Activated naive CD8-positive, alpha-beta T cell treated with anti-CD3 and anti-CD28 coated beads for 36 hours (primary cell): ENCODE measurements at places on chromosomes 11 and 22.

DNA sequence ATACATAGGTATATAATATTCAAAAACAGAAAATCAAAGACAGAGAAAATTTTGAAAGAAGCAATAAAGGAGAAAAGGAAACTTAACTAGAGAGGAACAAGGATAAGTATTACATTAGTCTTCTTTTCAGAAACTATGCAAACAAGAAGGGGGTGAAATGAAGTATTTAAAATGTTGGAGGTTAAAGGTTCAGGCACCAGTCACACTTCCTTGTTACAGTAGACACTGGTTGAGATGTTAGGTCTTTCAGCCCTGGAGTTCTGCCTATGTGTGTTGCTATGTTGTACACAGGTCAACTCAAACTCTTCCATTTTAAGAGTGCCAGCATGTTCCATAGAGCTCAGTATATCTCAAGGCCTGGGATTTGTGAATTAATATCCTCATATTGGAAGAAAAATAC, 6.0 kb upstream of the MS4A4A start:
- DNase-seq: no peak

- no peak for DNase-seq
Measured at GRCh38 chr22:46233231-46233630, 16.9 kb downstream of the CDPF1 start.

DNA sequence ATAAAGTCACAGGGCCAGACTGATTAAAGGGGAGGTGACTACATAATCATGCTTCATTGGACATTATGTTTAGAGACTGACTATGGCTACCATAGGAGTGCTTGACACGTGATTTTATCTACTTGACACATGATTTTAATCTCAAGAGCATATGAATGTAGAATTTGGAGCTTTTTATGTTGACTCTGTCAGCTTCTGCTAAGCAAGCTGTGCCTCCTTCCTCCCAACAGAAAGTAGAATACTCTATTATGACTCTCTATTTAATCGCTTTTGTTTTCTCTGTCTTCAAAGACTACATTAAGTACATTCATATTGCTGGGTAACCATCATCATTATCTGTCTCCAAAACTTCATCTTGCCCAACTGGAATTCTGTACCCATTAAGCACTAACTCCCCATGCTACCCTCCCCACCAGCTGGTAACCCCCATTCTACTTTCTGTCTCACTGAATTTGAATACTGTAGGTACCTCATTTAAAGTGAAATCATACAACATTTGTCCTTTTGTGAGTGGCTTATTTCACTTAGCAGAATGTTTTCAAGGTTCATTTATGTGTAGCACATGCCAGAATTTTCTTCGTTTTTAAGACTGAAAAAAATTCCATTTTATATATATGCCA, 24.7 kb upstream of the ANGPTL5 start:
- no peak for DNase-seq

GRCh38 chr11:104844451-104844850, 53.8 kb downstream of the CASP12 start:
- no peak for DNase-seq

GRCh38 chr11:71201936-71202597, 50.3 kb downstream of the SHANK2 start:
- DNase-seq: no peak

GRCh38 chr22:38266120-38266519, 6.7 kb downstream of the TMEM184B start:
- no peak for DNase-seq

- DNase-seq: no peak
Measured at GRCh38 chr22:41831383-41831782, 1.5 kb upstream of the SREBF2 start.

DNA sequence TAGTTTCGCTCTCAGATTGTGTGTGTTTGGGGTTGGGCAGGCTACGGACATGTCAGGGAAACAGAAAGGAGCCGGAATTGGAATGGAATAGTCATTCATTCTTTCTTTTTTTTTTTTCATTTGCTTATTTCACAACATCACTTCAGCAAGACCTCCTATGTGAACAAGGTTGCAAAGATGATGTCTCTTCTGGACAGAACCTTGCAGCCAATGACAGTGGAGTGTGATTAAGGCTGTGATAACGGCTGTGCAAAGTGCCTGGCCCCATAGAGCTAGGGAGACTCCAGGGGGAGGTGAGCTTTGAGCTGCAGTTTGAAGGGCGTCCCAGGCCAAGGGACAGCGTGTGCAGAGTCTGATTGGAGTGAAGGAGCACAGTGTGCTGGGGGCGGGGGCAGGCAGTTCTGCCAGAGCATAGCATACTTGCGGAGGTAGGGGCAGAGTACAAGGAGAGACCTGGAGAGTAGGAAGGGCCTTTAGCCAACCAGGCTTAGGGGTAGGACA, 3.4 kb downstream of the TIGD3 start:
- DNase-seq: no peak

DNA sequence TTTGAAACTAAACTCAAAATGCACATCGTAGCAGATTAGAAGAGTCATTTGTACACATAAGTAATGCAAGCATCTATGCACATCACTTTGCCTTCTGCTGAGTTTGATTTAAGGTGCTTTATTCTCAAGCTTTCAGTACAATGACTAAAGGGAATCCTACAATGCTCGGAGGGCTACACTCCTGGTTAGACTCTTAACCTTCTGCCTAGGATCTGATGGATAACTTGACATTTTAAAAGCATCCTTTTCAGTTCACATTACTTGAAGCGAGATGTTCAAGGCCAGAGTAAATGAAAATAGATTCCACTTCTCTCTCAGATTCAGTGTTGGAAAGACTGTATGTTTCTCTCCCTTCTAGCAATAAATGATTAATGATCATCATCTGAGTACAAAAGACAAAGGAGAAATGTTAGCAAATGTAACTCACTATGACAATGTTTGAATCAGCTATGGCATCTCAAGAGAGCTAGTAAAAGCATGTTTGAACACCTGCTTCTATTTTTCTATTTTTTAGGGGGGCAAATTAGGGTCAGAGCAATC, 259.2 kb upstream of the ANO3 start:
- no peak for DNase-seq

GRCh38 chr11:28346721-28347120, 238.5 kb downstream of the METTL15 start:
- no peak for DNase-seq

DNA sequence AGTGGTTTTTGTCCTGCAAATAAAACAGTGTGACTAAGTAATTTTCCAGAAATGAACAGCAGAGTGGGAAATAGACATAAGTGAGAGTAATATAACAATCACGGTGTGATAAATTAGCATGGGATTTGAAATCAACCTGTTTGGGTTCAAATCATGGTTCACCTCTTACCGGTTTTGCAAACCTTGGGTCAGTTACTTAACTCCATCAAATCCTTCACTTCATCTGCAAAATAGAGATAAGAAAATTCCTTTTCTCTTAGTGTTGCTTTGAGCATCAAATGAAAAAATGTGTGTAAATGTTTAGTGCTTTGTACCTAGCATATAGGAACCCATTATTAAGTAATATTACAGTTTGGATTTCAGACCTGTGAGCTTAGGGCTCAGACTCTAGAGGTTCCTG, 152.2 kb downstream of the TEAD1 start:
- DNase-seq: no peak

DNA sequence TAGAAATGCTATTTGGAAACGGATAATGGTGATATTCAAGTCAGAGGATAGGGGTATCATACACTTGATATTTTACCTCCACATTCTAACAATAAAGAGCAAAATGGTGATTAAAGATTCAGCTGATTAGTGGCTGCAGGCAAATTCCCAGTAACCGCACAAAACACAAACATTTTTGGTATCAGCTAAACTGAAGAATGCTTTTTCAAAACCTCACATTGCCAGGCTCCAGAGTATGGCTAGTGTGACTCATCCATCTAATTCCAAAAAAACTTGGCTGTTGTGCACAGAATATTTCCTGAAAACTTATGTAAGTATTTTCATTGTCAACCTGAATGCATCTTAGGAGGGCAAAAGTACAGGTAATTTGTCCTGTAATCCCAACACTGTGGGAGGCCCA, 10.9 kb downstream of the SRPRA start:
- DNase-seq: no peak

DNA sequence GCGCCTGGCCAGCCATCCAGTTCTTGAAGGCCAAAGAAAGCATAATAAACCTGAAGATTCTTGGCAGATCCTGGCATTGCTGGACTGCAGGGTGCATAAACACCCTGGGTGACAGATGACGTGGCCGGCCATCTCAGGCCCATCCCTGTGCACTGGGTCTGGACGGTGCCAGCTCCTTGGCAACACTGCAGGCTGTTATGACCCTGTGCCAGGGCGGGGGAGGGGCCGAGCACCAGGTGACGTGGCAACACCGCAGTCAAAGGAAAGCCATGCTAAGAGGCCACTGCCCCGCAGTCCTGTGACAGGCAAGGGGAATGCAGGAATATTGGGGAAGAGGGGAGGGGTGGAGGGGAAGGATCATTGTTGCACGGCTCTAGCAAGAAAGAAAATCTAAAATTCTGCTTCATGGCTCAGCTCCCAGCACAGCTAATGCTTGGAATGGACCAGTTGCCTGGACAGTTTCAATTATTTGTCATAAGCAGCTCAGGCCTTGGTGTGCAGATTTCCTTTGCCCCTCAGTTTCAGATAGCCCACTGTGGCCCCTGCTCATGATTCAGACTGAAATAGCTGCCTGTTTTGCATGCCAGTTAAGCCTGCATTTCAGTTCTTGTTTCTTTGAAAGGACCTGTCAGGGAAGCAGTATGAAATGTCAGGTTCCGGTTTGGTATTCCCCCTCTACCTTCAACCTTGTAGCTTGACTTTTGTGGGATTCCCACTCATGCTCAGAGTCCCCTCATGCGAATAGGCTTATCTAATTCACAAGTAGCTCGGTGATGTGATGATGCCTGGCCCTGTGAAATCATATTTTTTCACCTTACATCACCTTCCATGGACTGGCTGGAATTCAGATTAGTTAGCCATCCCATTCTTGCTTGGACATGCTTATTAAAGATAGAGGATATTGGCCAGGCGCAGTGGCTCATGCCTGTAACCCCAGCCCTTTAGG, 29.7 kb upstream of the DDX6 start:
- DNase-seq: peak; percentile 42

DNA sequence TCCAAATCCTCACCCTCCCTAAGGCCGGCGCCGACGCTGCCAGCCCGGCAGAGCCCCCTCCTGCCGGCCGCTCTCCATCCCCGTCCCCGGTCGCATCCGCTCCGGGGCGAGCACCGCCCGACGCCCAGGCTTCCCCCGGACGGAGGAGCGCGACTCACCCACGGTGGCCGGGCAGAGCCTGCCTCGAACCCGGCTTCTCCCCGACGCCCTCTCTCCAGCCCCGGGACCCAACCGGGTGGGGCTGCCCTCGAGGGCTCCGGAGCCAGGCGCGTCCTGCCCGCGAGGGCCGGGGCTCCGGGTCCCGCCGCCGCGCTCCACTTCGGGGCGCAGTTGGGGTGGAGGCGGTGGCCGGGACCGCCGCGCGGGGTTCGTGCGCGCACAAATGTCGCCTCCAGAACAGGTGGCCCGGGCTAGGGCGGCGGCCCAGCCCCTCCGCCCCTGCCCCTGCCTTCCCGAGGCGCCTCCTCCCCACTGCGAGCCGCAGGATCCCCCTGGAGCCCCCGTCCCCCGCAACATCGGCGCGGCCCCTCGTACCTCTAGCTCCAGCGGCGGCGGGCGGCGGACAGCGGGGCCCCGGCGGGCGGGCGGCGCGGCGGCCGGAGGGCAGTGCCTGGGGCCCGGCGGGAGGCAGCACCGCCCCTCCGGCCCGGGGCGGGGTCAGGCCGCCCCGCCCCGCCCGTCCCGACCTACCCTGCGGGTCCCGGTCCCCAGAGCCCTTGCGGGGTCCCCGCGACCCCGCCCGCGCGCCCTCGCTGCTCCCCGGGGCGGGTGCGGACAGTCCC, at the start of gene A4GALT:
TSS of gene A4GALT (minus strand) at position 608 of the 782 bp plus-strand sequence. CDS start 26,919 bp downstream, outside the sequence.
- peak; percentile 22 for DNase-seq

DNA sequence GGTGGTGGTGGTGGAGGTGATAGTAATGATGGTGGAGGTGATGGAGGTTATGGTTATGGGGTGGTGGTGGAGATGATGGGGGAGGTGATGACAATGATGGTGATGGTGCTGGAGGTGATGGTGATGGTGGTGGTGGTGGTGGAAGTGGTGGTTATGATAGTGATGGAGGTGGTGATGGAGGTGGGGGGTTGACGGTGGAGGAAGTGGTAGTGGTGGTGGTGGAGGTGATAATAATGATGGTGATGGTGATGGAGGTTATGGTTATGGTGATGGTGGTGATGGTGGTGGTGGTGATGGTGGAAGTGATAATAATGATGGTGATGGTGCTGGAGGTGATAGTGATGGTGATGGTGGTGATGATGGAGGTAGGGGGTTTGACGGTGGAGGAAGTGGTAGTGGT, 16.9 kb upstream of the WNT7B start:
- DNase-seq: no peak

DNA sequence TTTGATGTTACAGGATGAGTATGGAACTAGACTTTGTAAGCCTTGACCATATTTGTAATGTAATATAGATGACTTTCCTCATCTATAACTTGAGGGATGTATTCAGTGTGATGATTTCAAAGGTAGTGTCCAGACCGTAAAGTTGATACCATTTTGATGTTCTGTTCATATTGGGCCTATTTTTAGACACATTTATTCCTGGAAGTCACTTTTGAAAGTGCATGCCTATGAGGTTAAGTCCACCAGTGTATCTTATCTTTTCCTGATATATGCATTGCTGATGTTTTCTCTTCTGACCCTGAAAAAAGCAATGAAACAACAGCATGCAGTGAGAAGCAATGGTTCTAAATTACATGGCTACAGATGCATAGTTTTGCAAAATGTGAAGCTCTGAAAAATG, 244.7 kb upstream of the PDGFD start:
- DNase-seq: no peak

DNA sequence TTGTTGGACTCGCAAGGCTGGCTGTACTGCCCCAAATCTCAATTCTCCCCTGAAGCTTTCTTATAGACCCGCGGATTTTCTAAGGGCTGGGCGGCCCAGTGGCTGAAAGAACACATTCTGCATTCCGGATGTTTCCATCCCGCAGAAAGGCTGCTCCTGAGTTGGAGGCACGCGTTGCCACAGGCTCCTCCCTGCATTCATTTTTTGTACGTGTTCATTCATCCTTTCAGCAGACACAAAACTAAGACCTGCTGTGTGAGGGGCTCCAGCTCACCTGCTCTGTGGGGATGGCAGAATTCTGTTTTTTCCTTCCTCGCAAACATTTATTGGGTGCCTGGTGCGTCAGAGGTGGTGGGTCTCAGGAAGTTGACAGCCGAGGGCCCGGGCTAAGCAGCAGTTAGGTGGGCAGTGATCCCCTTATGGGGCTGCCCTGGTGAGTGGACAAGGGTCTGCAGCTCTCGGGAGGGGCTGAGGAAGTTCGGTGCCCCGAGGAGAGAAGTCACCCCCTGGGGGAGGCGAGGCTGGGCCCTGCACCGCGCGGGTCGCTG, 23.7 kb downstream of the SHANK3 start:
- no peak for DNase-seq
